ENCODE measurements at places on chromosomes 13 and 19.
A peak's percentile ranks its signal among the peaks of the same experiment; 100 is the strongest.

GRCh38 chr19:49690079-49690655 is 749 bp upstream of the CPT1C start:
- DNase-seq = no peak

DNA sequence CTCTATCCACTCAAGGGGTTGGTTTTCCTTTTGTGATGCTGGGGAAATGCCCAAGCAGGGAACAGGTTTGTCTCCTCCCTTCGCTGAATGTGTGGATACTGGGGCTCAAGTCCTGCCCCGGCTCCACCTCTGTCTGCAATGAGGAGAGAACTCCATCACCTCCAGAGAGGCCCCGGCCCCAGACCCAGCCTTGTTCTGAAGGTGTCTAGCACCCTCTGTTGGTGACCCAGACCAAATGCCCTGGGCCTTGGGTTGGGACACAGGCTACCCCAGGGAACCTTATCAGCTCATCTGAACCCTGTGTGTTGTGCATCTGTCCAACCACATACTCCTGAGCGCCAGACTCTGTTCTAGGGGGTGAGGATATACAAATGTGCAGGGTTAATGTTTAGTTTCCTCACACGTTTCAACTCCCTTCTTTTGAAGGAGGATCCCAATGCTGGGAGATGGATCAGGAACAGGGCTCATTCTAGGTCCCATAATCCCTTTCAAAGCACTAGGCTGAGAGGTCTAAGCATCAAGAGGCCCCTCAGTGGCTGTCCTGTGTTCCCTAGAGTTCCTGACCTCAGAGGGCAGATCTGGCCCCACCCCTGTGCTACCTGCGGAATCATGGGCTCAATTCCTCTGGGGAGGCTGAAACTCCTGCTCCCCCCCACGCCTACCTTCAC is 112.5 kb upstream of the SLC7A1 start:
- DNase-seq = peak; percentile 41

DNA sequence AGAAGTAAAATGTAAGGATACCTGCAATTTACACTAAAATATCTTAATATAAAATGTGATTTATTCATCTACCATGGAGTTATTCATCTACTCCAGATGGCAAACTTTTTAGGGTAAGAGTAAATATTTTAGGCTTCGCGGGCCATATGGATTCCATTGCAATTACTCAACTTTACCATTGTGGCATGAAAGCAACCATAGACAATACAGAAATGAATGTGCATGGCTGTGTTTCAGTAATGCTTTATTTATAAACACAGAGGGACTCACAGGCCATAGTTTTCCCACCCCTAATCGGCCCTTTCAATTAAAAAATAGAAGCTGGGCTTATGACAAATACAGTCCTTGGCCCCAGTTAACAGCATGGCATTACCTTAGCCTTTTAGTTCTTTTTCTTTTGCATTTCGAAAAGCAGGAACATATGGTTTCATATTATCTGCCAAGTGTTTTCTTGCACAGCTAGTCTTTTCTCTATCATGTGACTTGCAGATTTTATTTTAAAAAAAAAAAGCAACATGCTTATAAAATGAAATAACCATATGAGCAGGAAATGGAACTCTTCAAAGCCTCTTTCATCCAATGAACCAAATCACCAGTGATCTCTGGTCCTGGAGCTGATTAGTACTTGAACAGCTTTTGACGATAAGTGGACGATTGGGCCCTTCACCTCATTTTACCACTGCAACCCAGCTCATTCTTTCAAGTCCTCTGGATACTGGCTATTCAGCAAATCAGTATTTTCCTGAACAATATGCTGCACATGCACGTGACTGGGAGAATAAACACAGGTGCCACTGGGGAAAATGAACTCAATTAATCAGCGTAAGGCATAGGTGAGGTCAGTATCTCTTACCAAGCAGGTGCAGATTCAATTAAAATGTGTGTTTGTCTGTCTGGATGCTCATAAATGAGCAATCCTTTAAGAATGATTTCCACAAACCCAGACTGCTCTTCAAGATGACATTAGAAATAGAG is 63.9 kb downstream of the LHFPL6 start:
- no peak for DNase-seq

- DNase-seq = no peak
Observed at GRCh38 chr13:103328899-103329298, 262.7 kb upstream of the SLC10A2 start.

DNA sequence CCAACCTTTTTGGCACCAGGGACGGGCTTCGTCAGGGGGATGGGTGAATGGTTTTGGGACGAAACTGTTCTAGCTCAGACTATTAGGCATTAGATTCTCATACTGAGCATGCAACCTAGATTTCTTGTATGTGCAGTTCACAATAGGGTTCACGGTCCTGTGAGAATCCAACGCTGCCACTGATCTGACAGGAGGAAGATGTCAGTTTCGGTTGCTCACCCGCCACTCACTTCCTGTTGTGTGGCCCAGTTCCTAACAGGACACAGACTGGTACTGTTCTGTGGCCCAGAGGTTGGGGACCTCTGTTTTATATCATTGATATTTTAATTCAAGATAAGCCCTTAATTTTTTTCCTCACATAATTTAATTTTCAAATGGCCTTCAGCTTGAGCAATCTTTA is 26.7 kb upstream of the TDRD3 start:
- DNase-seq = no peak

- DNase-seq = no peak
Observed at GRCh38 chr19:46488551-46488950, 7.1 kb downstream of the PNMA8B start.

DNA sequence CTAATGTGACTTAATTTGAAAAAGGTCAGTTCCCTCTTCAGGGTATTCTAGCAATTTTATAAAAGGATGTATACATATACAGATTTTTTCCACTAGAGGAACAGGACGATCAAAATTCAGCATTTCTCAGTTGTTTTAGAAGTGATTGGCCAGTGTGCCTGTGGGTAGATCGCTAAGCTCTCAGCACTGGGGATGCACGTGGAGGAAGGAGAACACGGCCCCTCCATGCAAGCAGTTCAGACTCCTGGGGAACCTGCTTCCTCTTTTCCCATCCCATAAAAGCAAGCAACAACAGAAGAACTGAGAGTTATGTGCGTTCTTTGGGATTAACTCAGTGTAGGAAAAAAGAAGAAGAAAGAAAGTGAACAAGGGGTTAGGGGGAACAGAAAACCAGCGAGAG is 328.8 kb downstream of the FOXO1 start:
- no peak for DNase-seq

GRCh38 chr19:17530586-17530985 is 19.1 kb downstream of the PGLS start:
- no peak for DNase-seq

DNA sequence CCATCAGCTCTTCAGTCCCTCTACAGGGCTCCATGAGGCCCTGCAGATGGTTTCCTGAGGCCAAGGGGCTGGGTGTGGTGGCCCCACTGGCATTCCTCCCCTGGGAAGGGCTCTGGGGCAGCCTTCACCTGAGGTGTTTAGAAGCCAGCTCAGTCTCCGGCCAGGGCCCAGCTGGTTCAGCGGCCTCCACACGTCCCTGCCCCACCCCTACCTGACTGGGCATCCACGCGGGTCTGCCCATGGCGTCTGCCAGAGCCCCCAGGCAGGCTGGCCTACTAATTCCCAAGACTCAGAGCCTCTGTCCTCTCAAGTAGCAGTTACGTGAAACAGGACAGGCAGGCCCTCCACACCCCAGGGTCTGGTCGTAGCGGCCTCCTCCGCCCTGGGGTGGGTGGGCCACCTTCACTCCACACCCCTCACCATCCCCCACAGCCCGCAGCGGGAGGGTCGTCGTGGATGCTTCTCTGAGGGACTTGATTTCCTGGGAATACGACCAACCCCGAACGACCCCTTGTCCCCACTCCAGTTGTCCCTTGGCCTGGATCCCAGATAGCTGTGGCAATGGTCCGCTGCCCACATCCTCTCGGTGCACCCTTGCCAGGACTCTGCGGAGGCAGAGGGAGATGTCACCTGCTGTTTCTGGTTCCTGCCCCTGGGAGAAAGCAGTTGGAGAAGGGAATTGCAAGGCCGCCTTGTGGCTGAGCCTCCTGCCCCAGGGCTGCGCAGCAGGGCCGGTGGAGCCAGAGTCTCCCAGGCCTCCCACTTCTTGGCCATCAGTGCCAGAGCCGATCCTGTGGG is 24.3 kb downstream of the CAPN12 start:
- no peak for DNase-seq

DNA sequence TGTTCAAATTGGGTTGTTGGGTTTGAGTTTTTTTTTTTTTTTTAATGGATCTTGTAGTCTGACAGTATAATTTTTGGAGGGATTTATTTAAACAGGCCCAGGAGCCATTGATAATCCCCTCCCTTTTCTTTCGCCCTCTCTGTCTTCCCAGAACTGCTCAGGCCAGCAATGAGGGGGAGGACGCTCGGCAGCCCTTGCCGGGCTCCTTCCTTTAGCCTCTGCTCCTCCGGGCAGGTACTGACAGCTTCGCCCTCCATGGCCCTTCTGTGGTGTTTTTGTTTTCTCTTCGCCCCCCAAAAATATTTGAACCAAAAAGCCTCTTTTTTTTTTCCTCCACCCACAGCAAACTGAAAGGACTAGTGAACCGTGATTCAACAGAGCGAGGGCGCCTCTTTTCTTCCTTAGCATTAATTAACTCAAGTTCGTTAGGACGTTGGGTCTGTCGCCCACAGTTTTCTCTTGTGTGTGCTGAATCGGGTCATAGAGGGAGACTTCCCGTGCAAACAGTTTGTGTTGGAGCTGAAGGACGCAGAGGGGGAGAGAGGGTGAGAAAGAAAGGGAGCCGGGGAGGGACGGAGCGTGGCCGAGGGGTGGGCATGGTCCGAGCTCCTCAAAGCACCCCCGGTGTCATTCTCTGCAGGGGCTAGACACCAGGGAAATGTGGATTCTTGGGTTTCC is 21.5 kb downstream of the NFIX start:
- no peak for DNase-seq

All from SK-N-SH (cell line).